ENCODE measurements at places on chromosomes 1 and 21.

DNA sequence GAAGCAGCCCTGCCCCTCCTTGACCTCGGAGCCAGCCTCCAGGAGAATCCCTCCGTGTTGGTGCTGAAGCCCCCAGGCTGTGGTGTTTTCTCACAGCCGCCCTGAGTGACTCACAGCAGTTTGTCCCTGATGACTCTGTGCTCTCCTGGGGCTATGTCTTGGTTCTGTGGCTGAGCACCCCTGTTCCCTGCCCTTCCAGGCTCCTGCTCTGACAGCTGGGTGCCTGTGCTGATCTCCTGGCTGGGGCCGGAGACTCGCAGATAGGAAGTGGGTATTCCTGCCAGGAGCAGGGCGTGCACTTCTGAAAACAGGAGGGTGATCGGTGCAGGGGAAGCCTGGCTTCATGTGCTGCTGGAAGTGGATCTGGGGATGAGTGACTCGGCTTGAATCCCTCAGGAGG, 34.5 kb downstream of the POFUT2 start:
- DNase-seq: no peak

DNA sequence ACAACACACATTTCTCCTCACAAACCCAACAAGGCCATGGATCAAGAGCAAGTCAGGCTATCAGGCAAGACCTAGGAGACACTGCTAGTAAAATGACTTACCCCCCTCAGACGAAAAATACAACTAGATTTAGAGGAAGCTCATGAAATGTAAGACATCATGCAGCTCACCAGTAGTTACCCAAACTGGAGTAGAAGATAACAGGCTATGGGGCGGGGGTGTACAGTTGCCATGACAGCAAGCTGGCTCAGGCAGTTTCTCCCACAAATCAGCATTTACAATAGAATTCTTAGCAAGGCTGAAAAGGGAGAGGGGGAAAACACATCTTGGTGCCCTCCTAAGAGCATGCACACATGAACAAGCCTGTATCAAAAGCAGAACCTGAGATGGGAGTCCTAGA, 13.9 kb downstream of the TPM3 start:
- no peak for DNase-seq

DNA sequence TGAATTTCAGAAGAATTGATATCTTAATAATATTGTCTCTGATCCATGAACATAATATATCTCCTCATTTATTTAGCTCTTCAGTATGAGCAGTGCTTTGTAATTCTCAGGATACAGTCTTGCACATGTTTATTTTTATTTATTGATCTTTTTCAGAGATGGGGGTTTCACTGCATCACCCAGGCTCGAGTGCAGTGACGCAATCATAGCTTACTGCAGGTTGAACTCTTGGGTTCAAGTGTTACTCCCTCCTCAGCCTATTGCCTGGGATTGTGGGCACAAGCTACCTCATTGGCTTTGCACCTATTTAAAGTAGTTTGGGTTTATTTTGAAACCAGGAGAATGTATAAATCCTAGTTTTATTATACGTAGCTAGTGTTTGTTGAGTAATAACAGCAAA, 4.7 kb downstream of the RPS6KC1 start:
- no peak for DNase-seq

GRCh38 chr1:69747207-69747606, 179.5 kb downstream of the LRRC7 start:
- no peak for DNase-seq

GRCh38 chr1:180451504-180451903, 50.9 kb downstream of the ACBD6 start:
- no peak for DNase-seq
